Mucosa of descending colon (tissue), 3 donors: ENCODE measurements at places on chromosomes 13 and 19.

- DNase-seq = peak; percentile 74
Observed at GRCh38 chr19:28443361-28443760, 769.6 kb downstream of the UQCRFS1 start.

GRCh38 chr13:113404723-113405471 is 41.0 kb upstream of the GRTP1 start:
- no peak for DNase-seq

DNA sequence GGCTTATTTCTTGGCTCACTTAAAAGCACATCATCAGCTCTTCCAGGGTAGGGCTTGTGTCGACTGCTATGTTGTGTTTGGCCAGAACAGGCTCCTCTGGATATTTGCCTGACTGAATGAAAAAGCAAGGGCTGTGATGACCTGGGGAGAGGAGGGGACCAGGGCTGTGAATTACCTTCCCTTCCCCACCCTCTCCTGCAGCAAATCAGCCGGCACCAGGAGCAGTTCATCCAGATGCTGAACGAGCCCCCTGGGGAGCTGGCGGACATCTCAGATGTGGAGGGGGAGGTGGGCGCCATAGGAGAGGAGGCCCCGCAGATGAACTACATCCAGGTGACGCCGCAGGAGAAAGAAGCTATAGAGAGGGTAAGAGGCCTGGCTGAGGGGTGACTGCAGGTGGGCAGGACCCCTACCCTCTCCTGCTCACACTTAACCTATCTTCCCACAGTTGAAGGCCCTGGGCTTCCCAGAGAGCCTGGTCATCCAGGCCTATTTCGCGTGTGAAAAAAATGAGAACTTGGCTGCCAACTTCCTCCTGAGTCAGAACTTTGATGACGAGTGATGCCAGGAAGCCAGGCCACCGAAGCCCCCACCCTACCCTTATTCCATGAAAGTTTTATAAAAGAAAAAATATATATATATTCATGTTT is 4.4 kb downstream of the GADD45GIP1 start:
- no peak for DNase-seq

- DNase-seq = peak; percentile 97
Observed at GRCh38 chr19:40605216-40605971, 4.2 kb downstream of the LTBP4 start.

DNA sequence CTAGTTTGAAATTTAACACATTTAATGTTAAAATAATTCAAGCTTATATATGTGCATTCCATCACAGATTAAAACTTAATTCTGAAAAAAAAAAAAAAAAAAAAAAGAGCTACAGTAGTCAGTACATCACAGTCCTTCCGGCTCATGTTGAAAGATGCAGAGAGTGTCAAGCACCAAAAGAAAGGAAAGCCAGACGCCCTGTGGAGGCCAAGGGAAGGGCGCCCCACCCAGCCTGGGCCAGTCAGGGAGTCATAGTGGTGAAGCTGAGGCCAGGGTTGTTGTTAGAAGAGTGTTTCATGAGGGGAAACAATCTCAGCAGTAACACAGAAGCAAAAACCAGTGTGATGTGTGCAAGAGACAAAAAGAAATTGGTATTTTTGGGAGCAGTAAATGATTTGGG is 375.3 kb downstream of the MTUS2 start:
- DNase-seq = no peak

- DNase-seq = no peak
Observed at GRCh38 chr13:19766591-19766990, 16.2 kb downstream of the PSPC1 start.

- no peak for DNase-seq
Observed at GRCh38 chr19:39277598-39277997, 9.4 kb downstream of the IFNL2 start.

- no peak for DNase-seq
Observed at GRCh38 chr13:26589226-26589625, 31.7 kb downstream of the WASF3 start.

DNA sequence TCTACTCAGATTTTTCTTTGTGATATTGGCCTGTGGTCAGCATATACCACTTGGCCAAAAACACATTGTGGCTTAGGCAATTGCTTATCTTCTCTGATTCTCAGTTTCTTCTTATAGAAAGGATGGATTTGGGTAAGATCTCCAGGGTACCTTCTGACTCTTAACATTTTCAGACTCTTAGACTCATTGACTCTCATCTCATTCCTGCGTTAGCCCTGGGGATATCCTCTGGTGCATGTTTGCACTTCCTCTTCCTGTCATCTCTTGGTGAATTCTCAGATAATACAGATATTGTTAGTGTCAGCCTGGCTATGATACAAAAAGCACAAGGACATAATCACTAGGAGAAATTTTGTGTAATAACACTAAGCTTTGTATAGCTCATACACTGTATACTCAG is 492.5 kb upstream of the GPC6 start:
- DNase-seq = no peak

GRCh38 chr19:2199861-2200623 is 36.1 kb downstream of the PLEKHJ1 start:
- no peak for DNase-seq

GRCh38 chr19:17754634-17755442 is 3.6 kb downstream of the FCHO1 start:
- DNase-seq = no peak
